ENCODE measurements at places on chromosomes 16 and 17. TPM values are rescaled to one million over a fixed set of nuclear protein-coding genes. Genes with fewer than 3 reads are reported as not detected.

DNA sequence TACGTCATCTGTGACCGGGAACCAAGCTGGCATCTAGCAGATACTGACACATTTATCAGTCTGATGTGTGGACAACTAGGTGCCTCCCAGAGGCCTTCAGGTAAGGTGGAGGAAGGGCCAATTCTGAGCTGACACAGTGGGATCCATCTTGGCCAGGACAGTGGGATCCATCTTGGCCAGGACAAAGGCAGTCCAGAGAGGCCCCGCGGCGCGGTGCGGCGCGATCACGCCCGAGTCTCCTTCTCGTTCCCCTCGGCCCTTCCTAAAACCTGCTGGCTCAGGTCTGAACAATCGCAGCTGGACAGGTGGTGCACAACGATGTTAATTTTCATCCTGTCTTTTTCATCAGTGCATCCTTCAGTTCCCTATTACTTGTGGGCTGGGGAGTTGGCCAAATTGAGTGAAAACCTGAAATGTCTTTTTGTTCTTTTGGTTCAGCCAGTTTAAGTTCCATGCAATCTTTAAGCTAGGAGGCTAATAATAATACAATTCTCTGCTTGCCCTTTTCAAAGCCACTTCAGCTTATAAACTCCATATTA is 486 bp upstream of the WSB1 start:
- H3K27me3 ChIP-seq, result no peaks in the 10 kb centered on the region
- H3K36me3 ChIP-seq, result no peaks in the 10 kb centered on the region
- peak; percentile 71 for DNase-seq
- peak overlapping the region; percentile 83 for H3K4me3 ChIP-seq
- peaks cover 28% of the 10 kb centered on the region for H3K4me1 ChIP-seq
- H3K27ac ChIP-seq, result peak overlapping the region; percentile 100

MYH1 gene
- 0.60 TPM for polyA plus RNA-seq

- no peak for DNase-seq
- no peak overlapping the region for H3K27ac ChIP-seq
- H3K36me3 ChIP-seq, result no peaks in the 10 kb centered on the region
- H3K4me1 ChIP-seq, result no peaks in the 10 kb centered on the region
- no peak overlapping the region for H3K4me3 ChIP-seq
Observed at GRCh38 chr17:72318131-72318530, 197.3 kb downstream of the SOX9 start.

- peaks cover 14% of the 10 kb centered on the region for H3K4me1 ChIP-seq
- H3K36me3 ChIP-seq, result no peaks in the 10 kb centered on the region
- H3K4me3 ChIP-seq, result no peak overlapping the region
- peak overlapping the region; percentile 51 for H3K27ac ChIP-seq
- no peak for DNase-seq
- no peaks in the 10 kb centered on the region for H3K27me3 ChIP-seq
Observed at GRCh38 chr16:49608098-49608497, 234.5 kb downstream of the C16orf78 start.

DNA sequence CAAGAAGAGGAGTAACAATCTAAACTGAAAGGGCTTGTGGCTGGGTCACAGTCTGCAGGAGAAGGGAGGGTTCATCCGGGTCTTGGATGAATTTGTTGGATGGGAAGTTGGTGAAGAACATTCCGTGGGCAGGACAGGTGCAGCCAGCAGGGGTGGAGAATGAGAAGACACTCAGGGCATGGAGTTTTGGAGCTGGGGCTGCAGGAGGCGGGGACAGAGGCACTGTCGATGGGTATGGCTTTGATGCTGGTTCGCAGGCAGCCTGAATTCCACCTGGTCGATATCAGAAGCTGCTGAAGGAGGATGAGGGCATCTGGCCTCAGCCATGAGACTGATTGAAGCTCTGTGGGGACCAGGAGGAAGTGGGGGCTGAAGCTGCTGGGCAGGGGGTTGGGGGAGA is 36.1 kb upstream of the CBFA2T3 start:
- H3K27me3 ChIP-seq, result peaks cover 47% of the 10 kb centered on the region
- peak; percentile 26 for DNase-seq
- H3K36me3 ChIP-seq, result no peaks in the 10 kb centered on the region
- H3K4me1 ChIP-seq, result no peaks in the 10 kb centered on the region
- H3K4me3 ChIP-seq, result no peak overlapping the region

DNA sequence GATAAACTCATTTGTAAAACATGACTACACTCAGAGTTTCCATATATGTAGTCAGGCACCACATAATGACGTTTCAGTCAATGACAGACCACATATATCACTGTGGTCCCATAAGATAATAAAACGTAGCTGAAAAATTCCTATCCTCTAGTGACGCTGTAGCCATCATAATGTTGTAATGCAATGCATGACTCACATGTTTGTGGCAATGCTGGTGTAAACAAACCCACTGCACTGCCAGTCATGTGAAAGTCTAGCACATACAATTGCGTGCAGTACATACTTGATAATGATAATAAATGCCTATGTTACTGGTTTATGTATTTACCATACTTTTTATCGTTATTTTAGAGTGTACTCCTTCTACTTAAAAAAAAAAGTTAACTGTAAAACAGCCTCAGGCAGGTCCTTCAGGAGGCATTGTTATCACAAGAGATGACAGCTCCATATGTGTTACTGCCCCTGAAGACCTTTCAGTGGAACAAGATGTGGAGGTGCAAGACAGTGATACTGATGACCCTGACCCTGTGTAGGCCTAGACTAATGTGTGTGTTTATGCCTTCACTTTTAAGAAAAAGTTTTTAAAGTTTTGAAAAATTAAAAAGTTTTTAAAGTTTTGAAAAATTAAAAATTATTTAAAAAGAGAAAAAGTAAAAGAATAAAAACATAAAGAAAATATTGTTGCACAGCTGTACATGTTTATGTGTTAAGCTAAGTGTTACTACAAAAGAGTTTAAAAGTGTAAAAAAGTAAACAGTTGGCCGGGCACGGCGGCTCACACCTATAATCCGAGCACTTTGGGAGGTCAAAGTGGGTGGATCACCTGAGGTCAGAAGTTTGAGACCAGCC is 9.0 kb downstream of the STAT5B start:
- peak; percentile 52 for DNase-seq
- peaks cover 57% of the 10 kb centered on the region for H3K4me1 ChIP-seq
- no peak overlapping the region for H3K27ac ChIP-seq
- no peaks in the 10 kb centered on the region for H3K27me3 ChIP-seq
- no peaks in the 10 kb centered on the region for H3K36me3 ChIP-seq

SPNS3 gene
- polyA plus RNA-seq, result 1.6 TPM
